Stimulated activated CD4-positive, alpha-beta T cell treated with anti-CD3 and anti-CD28 coated beads, Interleukin-4, amount 100 ng/mL, for 1 hour (primary cell): ENCODE measurements at places on chromosomes 3 and 15.

DNA sequence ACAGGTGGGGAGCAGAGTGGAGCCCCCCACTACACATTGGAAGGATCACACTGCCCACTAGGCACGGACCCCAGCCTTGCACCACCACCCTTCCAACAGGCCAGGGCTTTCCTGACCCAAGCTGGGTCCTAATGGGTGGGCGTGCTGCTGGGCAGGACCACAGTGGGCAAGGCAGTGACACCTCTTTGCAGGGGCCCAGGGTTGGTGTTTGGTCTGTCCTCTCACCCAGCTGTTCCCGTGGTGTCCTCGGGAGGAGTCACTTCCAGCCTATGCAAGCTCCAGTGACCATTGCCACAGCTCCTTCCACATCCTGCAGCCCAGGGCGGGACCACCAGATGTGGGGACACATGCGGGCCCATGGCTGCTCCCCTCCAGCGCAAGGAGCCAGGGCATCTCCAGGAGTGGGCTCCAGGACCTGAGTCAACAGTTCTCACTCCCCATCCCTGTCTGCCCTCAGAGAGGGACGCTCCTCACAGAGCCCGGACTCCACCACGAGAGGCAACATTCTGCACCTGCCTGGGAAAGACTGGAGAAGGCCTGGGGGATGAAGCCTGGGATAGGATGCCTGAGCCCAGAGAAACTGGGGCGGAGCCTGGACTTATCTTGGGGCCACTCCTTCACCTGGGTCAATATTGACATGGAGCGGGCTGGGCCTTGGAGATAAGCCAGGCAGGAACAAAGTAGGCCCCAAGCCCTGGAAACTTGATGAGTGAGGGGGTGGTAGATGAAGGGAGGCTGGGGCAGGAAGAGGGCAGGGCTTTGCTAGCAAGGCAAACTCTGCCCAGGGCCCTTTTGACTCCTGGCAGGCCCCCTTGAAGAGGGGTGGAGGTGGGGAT, 3.9 kb upstream of the VILL start:
- DNase-seq: no peak

- no peak for DNase-seq
Observed at GRCh38 chr3:158407844-158408517, 163.0 kb upstream of the MLF1 start.

DNA sequence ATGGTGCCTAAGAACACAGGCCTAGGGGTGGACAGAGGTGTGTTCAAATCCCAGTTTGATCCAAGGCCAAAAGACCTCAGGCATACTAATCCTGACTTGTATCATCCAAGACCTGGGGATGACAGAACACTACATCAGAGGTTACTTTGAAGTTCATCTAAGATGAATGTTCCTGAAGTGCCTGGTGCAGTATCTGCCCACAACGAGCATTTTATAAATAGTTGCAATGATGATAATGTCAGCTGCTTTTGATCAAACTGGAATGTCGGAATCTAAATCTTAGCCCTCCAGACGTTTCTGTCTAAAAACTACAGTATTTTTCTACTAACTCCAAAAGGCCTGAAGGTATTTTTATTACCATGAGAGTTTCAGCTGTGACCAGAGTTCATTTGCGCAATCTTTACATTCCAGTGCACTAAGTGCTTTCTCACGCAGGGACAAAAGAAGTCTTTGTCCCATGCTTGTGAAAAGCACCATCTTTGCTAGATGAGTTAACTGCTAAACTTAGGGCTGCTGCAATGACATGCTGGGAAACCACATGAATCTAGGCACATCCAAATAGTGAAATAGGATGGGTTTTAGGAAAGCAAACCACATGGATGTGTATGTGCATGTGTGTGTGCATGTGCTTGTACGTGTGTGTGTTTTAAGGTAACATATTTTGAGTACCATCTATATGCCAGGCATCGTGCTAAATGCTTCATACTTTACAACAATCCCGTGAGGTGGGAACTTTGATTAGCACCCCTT, 18.1 kb downstream of the ANXA2 start:
- no peak for DNase-seq

GRCh38 chr3:9736831-9737230, 5.3 kb downstream of the BRPF1 start:
- no peak for DNase-seq

DNA sequence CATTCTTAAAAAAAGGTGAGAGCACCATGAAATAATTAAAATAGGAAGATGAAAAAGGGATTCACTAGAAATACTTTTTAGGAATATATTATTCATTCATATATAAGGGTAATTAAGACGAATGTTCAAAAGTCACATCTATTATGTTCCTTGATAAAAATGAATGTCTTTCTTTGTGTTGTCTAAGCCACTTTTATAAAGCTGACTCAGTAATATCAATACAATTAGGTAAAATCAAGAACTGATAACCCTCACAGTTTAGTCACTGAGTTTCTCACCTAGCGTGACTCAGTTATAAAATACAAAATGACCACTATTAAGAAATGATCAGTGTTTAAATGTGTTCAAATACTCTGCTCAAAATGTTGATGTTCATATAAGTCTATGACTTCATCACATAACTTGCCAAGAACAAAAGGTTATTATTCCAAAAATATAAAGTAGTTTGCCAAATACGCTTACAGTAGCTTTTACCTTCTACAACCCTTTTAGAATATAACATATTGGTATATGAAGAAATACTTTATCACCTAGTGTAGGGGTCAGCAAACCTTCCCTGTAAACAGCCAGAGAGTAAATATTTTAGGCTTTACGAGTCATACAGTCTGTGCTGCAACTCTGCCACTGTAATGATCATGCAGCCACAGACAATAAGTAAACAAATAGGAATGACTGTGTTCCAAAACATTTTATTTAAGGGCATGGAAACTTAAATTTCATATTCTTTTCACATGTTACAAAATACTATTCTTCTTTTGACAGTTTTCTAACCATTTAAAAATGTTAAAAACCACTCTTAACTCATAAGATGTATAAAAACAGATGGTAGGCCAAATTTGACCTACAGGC, 369.8 kb downstream of the TBC1D5 start:
- DNase-seq: no peak
